ENCODE measurements at places on chromosomes 7 and 10.

DNA sequence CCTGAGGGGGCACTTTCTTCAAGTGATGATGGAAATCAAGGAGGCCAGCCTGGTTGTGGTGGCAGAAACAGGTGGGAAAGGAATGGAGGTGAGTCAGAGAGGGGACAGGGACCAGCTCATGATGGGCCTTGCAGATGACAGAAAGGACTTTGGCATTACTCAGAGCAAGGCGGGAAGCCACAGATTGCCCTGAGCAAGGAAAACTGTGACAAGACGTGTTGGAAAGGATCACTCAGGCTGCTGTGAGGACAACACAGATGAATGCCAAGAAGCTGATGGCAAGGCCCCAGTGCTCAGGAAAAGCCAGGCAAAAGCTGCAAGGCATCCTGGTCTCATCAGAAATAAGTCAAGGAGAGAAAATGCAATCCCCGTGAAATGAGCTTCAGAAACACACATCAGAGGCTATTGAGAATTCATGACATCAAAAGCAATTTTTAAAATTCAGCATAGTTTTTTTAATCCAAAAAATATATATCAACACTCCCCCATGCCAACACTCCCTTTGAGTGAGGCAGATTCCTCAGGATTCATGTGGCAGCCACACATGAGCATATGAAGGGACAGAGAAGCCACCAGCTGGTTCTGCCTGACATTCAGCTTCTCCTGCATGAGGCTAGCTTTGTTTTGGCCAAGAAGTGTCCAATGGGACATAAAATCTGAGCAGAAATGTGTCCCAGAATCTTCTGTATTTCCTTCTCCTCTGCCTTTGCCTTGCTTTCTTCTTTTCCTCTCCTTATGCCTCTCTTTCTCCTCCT lies 244.5 kb upstream of the MYO3A start:
- no peak for DNase-seq

DNA sequence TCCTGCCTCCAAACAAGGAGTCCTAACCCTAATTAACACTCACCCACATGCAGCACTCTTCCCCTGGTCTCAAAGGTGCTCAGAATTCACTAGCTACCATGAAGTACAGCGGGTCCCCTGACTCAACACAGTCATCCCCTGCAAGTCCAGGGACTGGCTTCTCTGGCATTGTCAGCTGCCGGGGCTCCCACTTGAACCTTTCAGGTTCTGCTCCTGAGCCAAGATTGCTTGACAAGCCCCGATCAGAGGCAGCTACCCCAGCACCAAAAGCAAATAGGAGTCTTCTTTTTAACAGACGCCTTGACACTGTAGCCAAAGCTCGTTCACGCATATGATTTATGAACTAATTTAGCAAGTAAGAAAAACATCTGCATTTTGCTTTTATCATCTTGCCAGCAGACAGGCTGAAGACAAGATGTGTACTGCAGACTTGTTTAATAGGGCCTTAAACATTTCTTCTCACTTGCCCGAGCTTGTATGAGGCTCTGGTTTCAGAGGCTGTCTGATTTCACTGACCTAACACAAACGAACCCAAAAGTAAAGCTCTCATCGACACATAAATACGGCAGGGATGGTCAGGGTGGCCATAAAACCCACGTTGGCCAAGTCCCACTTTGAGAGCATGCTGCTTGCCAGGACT lies 67.6 kb upstream of the ADAM12 start:
- DNase-seq: no peak

GRCh38 chr7:127943541-127944521 lies 87.4 kb downstream of the LRRC4 start:
- DNase-seq: no peak

DNA sequence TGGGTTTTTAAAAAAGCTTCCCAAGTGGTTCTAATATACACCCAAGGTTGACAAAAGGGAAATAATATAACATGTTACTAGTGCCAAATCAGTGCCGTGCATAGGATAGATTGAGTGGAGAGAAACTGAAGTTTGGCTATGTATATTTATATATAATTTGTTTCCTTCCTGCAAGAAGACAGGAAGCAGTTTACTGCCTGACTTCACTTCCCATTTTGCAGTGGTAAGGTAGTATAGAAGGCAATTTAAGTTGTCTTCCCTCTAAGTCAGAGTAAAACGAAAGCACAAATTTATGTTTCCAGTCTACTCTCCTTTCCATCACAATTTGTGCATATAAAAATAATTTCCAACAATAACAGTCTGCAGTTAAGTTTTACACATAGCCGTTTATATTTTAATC lies 3.4 kb upstream of the HYCC1 start:
- no peak for DNase-seq

DNA sequence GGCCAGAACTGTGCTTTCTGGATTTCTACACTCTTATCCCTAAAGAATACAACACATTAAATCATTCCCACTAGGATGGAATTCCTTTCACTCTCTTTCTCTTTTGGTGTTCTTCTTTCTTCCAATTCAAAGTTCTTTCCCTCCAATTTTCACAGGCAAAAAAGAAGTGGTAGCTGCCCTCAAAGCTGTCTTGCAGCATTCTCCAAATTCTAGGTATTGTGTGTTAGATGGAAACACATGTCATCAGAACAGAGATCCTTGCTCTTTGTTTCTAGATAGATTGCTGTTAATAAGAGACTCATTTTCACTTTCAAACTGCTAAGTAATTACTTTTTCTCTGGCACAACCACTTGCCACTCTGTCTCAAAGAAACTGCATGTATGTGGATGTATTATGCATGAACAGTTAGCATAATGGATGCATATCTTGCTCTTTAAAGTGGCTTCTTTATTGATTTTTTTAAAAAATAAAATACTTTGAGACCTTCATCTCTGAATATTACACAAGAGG lies 31.0 kb downstream of the SHTN1 start:
- DNase-seq: no peak

GRCh38 chr10:49690698-49691356 lies 11.4 kb downstream of the C10orf53 start:
- DNase-seq: no peak

- DNase-seq: no peak
Measured at GRCh38 chr10:51001587-51001986, 72.7 kb upstream of the PRKG1 start.

- no peak for DNase-seq
Measured at GRCh38 chr10:24418532-24418931, 209.6 kb downstream of the KIAA1217 start.

- DNase-seq: no peak
Measured at GRCh38 chr10:35912615-35913569, 270.8 kb upstream of the FZD8 start.

DNA sequence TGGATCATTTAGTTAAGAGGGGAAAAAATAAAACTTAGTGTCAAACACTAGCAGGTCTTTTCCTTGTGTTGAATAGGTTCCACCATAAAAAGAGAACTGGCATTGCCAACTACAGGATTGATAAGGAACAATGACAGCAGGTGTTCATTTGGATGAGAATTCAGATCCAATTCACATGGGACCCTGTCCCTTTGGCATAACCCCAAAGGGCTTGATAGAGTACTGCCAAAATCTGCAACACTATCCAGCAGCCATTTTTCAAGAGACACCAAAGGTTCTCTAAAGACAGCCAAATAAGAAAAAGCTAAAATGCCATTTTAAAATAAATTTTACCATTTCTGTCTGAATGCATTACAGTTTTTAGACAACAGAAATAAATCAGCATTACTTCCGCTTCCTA lies 422.3 kb downstream of the DGKB start:
- DNase-seq: no peak

DNA sequence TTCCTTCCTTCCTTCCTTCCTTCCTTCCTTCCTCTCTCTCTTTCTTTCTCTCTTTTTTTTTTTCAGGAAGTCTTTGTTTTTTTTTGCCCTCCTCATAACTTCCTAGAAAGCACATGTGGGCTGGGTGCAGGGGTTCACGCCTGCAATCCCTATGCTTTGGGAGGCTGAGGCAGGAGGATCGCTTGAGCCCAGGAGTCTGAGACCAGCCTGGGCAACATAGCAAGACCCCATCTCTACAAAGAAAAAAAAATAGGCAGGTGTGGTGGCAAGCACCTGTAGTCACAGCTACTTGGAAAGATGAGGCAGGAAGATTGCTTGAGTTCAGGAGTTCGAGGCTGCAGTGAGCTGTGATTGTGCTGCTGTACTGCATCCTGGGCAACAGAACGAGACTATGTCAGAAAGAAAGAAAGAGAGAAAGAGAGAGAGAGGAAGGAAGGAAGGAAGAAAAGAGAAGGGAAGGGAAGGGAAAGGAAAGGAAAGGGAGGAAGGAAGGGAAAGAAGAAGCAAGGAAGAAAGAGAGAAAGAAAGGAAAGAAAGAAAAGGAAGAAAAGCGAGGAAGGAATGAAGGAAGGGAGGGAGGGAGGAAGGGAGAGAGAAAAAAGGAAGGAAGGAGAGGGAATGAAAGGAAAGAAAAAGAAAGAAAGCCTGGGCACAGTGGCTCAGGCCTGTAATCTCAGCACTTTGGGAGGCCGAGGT lies 13.5 kb upstream of the BAIAP2L1 start:
- DNase-seq: no peak

DNA sequence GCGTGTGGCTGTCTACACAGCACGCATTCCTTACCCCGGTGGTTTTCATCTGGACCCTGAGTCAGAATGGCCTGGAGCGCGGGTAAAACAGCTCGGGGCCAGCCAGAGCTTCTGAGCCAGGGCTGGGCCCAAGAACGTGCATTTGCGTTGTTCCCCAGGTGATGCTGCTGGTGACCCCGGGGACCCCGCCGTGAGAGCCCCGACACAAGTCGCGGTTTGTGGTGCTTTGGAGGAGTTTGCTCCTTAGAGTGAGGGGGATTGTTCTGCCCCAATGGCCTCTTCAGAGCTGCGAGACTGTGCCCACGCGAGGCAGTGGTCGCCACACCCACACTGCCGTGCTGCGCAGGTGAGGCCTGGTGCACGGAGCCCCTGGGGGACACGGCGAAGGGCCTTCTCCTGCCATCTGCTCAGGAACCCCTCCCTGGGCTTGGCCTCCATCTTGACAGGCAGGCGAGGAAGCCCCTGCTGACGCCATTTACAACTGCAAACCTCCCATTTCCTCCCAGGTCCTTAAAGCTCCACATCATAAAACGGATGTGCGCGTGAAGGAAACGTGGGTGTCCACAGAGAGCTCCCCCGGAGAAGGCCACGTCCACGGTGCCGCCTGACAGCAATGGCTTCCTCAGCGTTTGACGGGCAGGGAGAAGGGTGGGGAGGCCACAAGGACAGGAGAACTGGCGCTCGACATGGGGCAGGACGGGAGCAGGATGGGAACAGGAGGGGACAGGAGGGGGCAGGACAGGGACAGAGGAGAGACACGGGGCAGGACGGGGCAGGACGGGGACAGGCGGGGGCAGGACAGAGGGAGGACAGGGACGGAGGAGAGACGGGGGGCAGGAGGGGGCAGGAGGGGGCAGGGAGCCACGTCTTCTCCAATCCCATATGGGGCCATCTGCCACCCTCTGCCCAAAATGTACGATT lies 477.2 kb downstream of the DNAJB6 start:
- no peak for DNase-seq

- no peak for DNase-seq
Measured at GRCh38 chr10:74282848-74283210, 131.8 kb downstream of the ADK start.

DNA sequence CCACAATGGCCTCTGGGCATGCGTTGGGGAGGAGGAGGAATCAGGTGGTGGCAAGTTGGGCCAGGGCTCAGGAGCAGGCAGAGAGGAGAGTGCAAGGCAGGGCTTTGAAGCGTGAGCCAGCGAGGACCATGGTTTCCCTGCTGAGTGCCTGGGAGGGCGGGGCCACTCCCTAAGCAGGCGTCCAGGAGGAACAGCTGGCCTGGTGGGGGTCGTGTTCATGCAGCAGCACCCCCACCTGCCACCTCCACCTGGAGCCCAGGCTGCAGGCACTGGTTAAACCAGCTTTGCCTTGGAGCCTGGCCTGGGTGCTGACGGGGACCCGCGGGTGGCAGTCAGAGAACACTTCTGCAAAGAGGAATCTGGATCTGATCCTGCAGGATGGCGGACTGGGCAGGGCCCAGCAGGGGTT lies 24.2 kb upstream of the AQP1 start:
- DNase-seq: no peak

GRCh38 chr7:8126601-8127167 lies 135.3 kb downstream of the ICA1 start:
- DNase-seq: no peak

DNA sequence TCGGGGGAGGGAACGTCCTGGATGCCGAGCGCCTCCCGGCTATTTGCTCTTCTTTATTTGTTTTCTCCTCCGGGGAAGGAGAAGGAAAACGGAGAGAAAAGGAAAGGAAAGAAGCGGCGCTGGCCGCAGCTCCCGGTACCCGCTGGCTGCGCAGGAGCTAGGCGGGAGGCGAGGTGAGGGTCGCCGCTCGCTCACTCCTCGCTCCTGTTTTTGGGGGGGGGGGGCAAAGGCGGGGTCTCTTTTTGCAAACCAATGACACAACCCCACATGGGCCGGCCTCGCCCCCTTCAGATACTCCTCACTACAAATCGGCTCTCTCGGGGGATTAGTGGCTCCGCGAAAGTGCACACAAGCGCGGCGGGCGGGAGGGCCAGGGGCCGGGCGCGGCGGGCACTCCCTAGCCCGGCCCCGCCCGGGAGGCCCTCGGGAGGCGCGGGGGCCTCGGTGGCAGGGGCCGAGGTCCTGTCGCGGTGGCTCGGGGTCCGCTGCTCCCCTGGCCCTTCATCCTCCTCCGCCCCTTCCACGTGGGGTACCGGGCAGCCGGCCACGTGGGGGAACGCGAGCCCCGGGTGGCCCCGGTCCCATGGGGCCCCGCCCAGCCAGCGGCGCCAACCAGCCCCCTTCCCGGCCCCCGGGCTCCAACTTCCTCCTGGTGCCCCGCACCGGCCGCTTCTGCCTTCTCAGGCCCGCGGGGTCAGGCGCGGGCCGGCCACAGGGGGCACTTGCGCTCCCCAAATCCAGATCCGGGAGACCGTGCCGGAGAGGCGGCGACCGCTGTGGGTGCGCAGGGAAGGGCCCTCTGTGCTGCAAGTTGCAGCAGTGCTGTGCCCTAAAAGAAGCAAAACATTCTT lies 718 bp upstream of the CTBP2 start:
- no peak for DNase-seq

- DNase-seq: no peak
Measured at GRCh38 chr7:20894806-20895205, 108.1 kb upstream of the SP8 start.

DNA sequence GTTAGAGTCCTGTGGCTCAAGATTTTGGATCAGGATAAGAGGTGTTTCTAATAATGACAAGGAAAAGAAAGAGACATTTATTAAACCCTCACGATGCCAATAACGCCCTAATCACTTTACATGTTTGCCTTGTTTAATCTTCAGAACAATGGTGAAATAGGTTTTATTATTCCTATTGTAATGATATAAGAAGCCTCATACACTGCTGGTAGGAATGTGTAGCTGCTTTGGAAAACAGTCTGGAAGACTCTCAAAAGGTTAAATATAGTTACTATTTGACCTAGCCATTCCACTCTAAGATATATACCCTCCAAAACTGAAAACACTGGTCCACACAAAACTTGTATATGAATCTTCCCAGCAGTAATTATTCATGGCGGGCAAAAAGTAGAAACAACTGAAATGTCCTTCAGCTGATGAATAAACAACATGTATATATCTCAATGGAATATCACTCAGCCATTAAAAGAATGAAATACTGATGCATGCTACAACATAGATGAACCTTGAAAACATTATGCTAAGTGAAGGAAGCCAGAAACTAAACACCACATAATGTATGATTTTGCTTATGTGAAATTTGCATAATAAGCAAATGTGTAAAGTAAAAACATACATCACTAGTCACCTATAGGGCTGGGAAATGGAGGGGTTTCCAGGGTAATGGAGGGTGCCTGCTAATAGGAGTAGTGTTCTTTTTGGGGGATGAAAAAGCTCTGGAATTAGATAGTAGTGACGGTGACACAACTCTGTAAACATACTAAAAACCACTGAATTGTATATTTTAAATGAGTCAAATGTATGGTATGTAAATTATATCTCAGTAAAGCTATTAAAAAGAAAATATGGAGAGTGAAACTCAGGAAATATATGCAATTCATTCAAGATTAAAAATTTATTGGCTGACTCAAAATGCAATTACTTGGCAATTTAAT lies 76.9 kb upstream of the ANK3 start:
- no peak for DNase-seq

All from activated T-helper 1 cell treated with Interleukin-2 at 50 U/mL for 16 hours (primary cell).